Upper lobe of right lung (tissue), 1 donor: ENCODE measurements at places on chromosomes 11 and 22. TPM values are rescaled to one million over a fixed set of nuclear protein-coding genes. Genes with fewer than 3 reads are reported as not detected.

The RIMBP3B gene
- 0.09 TPM for total RNA-seq

The ROBO4 gene
- 75.0 TPM for total RNA-seq

The MMP12 gene
- total RNA-seq: 0.75 TPM

The VSIG10L2 gene
- total RNA-seq: not detected

The CD3D gene
- total RNA-seq: 8.5 TPM

The TRPM5 gene
- not detected for total RNA-seq

The CCDC90B gene
- total RNA-seq: 23.4 TPM

DNA sequence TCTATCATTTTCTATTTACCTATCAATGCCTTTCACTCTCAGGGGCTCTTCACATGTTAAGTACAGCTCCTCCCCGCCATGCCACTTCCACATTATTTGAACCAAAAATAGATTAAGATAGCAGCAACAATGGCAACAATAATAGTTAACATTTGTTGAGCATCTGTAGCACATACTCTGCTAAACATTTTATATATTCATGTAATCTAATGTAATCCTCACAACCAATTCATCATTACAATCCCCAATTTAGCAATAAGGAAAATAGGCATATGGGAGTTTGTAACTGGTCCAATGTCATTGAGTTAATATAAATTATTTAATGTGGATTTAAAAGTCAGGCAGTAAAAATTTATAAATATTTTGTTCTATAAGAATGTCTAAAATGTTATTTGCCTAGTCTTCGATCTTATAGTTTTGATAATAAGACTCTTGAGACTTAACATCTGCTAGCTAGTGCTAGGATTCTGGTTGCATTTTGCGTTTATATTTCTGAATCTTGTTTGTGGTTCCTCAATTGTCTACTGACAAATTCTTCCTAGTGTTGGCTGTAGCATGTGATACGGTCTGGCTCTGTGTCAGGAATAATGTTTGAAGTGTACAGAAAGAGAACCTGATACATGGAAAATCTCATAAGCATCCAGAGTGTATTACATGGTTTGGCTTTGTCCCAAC is 621.5 kb upstream of the LUZP2 start:
- no peak overlapping the region for H3K27ac ChIP-seq
- H3K36me3 ChIP-seq: no peaks in the 10 kb centered on the region
- H3K27me3 ChIP-seq: no peaks in the 10 kb centered on the region
- no peak overlapping the region for H3K4me3 ChIP-seq
- DNase-seq: no peak

DNA sequence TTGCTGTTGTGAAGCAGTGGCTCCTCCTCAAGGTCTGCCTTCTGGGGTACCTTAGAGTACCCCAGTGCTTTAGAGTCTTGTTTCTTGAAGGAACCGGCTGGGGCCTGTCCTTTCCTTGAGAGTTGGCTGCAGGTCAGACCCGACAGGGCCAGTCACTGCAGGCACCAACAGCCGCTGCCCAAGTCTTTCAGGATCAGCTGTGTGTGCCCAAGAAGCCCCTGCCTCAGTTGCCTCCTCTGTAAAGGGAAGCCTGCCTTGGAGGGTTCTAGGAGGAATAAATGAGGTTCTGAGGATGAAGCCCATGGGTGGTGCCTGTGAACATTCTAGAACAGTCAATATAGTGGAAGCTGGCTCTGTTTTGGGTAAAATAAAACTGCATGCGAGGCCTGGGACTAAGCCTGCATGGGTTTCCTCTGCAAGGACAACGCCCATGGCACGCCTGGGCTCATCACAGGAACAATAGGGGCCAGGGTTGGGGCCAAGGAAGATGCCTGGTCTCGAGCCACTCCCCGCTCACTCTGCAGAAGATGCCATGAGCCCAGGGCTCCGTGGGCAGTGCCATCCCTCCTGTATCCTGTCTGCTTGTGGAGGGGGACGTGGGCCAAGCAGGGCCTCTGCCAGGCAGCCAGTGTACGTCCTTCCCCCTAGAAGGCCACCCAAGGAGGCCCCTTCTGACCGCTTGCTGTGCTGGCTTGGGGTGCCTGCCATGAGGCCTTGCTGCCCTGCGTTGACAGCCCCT is 81.6 kb downstream of the MED15 start:
- no peak overlapping the region for H3K27ac ChIP-seq
- no peak for DNase-seq
- no peaks in the 10 kb centered on the region for H3K27me3 ChIP-seq
- no peaks in the 10 kb centered on the region for H3K4me1 ChIP-seq
- H3K36me3 ChIP-seq: peaks cover 37% of the 10 kb centered on the region

DNA sequence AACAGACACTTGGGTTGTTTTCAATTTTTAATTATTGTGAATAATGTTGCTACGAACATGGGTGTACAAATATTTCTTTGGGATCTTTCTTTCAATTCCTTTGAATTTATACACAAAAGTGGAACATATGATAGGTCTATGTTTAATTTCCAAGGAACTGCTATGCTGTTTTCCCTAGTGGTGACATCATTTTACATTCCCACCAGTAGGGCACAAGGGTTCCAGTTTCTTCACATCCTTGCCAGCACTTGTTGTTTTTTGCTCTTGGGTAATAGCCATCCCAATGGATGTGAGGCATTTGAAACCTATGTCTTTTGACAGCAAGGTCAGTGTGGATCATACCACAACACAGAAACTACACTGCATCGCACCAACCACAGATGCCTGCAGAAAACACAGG is 41.8 kb upstream of the SCN3B start:
- no peaks in the 10 kb centered on the region for H3K4me1 ChIP-seq
- H3K36me3 ChIP-seq: no peaks in the 10 kb centered on the region
- no peak overlapping the region for H3K27ac ChIP-seq
- H3K27me3 ChIP-seq: peaks cover 20% of the 10 kb centered on the region

GRCh38 chr22:42272431-42272999 is 2.1 kb upstream of the TCF20 start:
- H3K36me3 ChIP-seq: no peaks in the 10 kb centered on the region
- DNase-seq: no peak
- H3K4me1 ChIP-seq: peaks cover 13% of the 10 kb centered on the region
- no peaks in the 10 kb centered on the region for H3K27me3 ChIP-seq
- no peak overlapping the region for H3K27ac ChIP-seq
- no peak overlapping the region for H3K4me3 ChIP-seq

- peaks cover 13% of the 10 kb centered on the region for H3K4me1 ChIP-seq
- no peaks in the 10 kb centered on the region for H3K36me3 ChIP-seq
- H3K27me3 ChIP-seq: no peaks in the 10 kb centered on the region
- H3K27ac ChIP-seq: no peak overlapping the region
- no peak overlapping the region for H3K4me3 ChIP-seq
These were observed 6.4 kb downstream of the CCDC89 start for GRCh38 chr11:85679576-85679975.

GRCh38 chr11:34599406-34599945 is 21.4 kb upstream of the EHF start:
- H3K27me3 ChIP-seq: no peaks in the 10 kb centered on the region
- no peak overlapping the region for H3K4me3 ChIP-seq
- H3K4me1 ChIP-seq: peaks cover 12% of the 10 kb centered on the region
- no peaks in the 10 kb centered on the region for H3K36me3 ChIP-seq

DNA sequence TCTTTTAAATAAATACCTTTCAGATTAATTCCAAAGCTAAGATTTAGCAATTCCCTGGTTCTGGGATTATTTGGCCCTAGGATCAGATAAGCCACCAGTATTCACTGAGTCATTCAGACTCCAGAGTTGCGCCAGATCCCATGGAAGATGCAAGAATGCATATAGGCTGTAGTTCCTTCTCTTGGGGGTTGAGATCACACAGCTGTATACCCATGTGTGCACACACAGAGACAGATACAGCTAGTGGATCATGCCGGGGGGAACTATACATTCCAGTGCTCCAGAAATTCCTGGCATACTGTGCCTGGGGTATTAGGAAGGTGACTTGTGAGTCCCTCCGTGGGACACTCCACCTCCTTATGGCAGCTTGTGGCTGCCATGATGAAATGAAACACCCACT is 75.4 kb downstream of the ZBTB16 start:
- peak overlapping the region; percentile 56 for H3K27ac ChIP-seq
- no peak overlapping the region for H3K4me3 ChIP-seq
- no peak for DNase-seq
- peaks cover 7% of the 10 kb centered on the region for H3K36me3 ChIP-seq
- H3K4me1 ChIP-seq: peaks cover 100% of the 10 kb centered on the region

DNA sequence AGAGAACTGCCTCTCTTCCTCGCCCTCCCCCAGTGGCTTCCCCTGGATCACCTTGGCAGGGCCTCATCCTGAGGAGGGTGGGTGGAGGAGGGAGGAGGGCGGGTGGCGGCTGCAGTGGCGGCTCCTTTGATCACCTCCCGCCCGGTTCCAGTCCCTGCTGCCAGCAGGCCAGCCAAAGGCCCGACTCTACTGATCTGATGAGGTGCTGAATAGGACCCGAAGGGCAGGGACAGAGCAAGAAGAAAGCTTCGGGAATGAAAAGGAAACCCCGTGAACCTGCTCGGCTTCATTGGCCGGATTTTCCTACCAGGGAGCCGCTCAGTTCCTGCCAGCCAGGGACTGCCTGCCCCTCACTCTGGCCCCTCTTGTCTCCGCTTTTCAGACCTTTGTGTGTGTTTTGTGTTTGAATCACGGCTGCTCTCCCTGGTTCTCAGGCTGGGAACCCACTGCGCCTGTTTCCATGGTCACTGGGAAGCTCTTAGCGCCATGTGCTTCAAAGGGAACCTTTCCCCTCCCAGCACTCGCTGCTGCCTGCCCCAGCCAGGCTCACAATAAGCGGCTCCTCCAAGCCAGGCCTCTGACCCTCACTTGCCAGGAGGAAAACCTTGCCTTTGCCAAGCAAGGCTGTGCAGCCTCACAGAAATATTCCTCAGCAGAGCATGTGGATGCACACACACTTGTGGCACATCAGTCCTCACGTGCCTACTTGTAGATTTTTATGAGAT is 56.8 kb downstream of the C22orf31 start:
- no peak overlapping the region for H3K4me3 ChIP-seq
- H3K27me3 ChIP-seq: no peaks in the 10 kb centered on the region
- peaks cover 14% of the 10 kb centered on the region for H3K4me1 ChIP-seq
- peak overlapping the region; percentile 44 for H3K27ac ChIP-seq

DNA sequence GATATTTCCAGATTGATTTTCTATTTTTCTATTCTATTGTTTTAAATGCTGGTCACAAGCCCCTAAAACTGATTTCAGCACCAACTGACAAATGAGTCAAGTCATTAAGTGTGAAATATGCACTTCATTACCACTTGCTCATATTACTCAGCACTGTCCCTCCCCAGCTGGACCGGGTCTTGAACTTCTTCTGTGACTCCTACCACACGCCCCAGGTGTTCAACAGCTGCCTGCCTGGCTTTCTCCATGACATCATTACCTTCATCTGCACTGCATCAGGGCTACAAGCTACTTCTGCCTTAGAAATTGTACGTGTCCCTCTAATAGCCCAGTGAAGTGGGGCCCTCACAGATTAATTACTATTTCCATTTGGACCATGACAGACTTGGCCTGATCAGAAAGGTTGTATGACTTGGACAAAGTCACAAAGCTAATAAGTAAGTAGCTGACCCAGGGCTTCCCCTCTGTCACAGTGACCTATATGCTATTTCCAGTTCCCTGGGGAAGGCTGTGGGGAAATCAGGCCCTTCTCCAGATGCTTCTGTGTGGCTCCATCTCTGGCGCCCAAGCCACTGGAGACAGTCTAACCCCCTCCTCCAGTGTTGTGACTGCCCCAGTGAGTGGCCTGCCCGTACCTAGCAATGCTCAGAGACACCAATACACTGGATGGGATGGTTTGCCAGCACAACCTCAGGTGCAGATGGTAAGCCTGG is 18.1 kb downstream of the TBC1D10A start:
- H3K36me3 ChIP-seq: no peaks in the 10 kb centered on the region
- no peaks in the 10 kb centered on the region for H3K27me3 ChIP-seq
- no peak overlapping the region for H3K4me3 ChIP-seq
- peaks cover 90% of the 10 kb centered on the region for H3K4me1 ChIP-seq
- peak overlapping the region; percentile 89 for H3K27ac ChIP-seq

DNA sequence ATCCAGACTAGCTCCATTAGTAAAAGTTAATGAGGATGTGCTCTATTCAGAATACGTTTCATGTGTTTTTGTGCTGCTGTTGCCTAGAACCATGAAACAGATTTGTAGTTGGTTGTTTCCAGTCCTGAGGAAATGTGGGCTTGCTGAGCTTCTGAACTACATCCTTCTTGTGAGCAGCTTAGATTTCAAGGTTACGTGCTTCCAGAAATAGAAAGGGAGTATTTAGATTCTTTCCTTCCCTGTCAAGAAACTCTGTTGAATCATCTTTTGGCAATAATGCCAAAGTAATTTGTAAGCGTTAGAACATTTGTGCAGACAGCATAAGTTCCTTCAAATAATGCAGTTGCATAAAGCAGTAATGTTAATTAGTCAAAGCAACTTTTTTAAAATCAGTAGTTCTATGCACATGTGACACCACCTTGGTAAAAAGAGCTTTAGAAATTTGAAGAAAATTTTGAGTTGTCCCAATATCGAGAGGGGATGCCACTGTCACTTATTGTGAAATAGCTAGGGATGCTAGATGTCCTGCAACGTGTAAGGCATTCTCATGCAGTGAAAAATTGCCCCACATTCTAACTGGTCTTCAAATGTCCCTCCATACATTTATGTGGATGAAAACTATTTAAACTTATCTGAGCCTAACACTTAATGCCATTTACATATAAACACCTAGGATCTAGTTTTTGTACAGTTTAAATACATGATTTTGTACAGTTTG is 169.6 kb downstream of the ETS1 start:
- no peaks in the 10 kb centered on the region for H3K27me3 ChIP-seq
- H3K36me3 ChIP-seq: no peaks in the 10 kb centered on the region

DNA sequence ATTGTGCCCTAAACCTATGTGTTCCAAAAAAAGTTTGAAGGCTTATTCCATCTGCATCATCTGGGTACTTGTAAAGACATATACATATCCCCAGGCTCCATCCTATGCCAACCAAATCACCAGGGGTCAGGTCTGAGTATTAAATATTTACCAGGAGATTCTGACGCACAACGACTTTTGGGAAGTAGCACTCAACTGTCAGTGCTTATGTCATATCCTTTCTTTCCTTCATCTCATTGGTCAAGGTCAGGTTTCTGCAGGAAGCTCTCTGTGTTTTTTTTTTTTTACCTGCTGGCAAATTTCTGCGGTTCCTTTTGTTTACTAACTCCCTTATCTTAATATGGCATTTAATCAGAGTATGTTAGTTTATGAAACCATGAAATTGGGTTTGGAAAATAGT is 22.5 kb upstream of the CYP2R1 start:
- no peak for DNase-seq
- H3K36me3 ChIP-seq: no peaks in the 10 kb centered on the region
- H3K27ac ChIP-seq: no peak overlapping the region

- H3K4me1 ChIP-seq: no peaks in the 10 kb centered on the region
- no peak overlapping the region for H3K4me3 ChIP-seq
- no peak overlapping the region for H3K27ac ChIP-seq
- no peaks in the 10 kb centered on the region for H3K36me3 ChIP-seq
- H3K27me3 ChIP-seq: peaks cover 23% of the 10 kb centered on the region
- no peak for DNase-seq
These were observed 43.8 kb downstream of the BRSK2 start for GRCh38 chr11:1433568-1433967.

- no peak for DNase-seq
- no peak overlapping the region for H3K4me3 ChIP-seq
- no peaks in the 10 kb centered on the region for H3K36me3 ChIP-seq
- no peaks in the 10 kb centered on the region for H3K4me1 ChIP-seq
- H3K27me3 ChIP-seq: no peaks in the 10 kb centered on the region
These were observed 1546.3 kb upstream of the TENM4 start for GRCh38 chr11:80987171-80987570.
